ENCODE measurements at places on chromosomes 2 and 18.

DNA sequence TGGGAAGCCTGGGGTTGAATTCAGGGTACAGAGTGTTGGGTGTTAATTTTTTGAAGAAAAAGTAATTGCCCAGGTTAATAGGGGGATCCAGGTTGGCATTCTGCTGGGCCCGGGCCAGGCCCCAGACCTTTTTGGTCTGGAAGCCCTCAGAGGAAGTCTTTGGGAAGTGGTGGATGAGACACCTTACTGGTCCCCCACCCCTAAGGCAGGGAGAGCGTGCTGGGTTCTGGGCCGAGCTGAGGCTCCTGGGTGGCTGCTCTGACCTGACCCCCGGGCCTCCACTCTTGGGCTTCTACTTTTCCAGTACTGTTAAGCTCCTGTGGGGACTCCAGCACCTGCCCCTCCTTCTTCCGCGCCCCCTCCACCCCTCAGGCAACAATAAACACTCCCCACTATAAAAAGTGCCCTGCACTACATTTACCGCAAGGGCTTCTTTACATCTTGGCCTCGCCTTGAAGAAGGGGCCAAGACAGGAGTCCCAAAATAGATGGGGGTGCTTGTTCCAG, 753 bp upstream of the HOXD3 start:
- no peak for DNase-seq

GRCh38 chr18:44911773-44912172, 231.1 kb downstream of the SETBP1 start:
- no peak for DNase-seq

DNA sequence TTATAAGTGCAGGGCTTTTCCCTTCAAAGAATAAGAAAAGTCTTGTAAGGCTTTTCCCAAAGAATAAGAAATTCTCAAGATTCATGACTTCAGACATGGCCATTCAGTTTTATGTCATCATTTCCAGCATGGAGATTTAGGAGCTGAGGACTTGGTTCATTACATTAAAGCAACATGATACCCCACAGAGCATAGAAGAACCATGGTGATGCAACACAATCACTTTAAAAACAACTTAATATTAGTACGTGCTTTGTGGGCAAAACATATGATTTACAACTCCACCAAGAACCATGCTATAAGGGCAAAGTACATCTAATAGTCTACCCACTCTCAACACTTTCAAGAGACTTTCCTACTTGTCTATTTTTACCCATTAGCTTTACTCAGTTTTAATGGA, 214.4 kb downstream of the SRBD1 start:
- no peak for DNase-seq

DNA sequence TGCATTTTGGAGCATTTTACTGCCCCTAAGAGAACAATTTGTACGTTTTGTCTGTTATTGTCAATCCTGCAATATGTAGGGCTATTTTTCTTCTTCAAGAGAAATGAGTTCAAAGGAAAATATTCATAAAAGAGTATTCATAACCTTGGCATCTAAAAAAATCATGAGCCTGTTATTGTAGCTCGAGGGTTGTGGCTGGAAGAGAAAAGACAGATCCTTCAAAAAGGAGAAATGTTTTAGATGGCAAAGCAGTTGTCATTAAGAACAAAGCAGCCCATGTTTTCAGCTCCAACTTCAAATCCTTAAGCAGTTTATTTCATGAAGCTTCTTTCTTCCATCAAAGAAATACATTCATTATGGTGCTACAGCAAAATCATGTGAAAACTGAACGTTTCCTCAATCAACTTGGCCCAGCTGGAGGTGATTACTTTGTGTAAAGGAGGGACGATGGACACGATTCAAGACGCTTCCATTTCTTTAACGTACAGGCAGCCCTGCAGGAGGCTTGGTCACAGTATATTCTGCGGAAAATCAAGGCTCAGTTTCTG, 31.4 kb downstream of the QPCT start:
- DNase-seq: no peak

- no peak for DNase-seq
Measured at GRCh38 chr18:67486534-67486933, 30.0 kb downstream of the DSEL start.

DNA sequence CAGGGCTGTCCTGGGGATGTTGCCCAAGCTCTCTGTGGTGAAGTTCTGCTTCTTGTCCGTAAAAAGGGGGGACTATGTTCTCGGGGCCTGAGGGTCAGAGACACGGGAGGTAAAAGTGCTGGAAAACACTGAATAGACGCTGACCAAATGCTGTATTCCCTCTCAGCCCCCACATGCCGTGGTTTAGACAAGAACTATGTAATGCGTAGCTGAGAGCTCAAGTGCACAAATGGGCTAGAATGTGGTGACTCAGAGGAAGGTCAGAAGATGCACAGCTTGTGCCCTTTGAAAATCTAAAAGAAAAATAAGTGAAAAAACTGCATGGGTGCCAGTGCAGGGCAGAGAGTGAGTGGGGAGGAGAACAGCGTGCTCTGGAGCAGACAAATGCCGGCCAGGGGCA, 80.3 kb upstream of the MAP4K4 start:
- no peak for DNase-seq

DNA sequence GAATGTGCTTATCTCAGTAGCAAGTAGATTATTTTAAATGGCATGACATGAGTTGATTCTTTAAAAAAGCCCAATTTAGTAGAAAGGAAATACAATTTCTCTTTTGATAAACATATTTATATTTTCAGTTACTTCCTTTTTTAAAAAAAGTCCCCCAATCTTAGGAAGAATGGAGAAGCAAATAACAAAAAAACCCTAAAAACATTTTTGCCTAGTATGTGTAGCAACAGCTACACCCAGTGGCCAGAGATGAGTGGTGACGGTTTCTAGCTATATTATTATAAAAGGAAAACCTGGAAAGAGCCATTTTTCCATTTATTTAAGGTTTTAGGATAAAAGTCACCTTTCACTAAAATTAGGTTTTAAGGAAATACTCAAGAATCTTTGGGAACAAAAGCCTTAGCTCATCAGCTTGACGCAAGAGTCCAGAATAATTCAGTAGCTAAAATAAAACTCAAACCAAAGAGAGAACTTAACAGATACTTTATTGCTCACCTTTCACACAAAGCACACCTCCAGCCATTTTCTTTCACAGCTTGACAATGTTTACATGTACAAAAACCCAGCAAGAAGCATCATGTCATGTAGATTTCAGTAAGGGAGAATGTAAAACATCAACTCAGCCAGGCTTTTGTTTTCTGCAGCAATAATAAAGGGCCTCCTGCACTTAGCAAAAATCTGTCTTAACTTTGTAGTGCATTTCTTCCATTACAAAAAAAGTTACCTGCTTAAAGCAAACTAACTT, 15.7 kb downstream of the FAM98A start:
- no peak for DNase-seq

- DNase-seq: no peak
Measured at GRCh38 chr2:88042476-88042875, 13.1 kb downstream of the KRCC1 start.

- DNase-seq: no peak
Measured at GRCh38 chr2:55114082-55114481, 63.8 kb upstream of the RTN4 start.

- no peak for DNase-seq
Measured at GRCh38 chr2:107412981-107413380, 413.7 kb upstream of the RGPD4 start.

DNA sequence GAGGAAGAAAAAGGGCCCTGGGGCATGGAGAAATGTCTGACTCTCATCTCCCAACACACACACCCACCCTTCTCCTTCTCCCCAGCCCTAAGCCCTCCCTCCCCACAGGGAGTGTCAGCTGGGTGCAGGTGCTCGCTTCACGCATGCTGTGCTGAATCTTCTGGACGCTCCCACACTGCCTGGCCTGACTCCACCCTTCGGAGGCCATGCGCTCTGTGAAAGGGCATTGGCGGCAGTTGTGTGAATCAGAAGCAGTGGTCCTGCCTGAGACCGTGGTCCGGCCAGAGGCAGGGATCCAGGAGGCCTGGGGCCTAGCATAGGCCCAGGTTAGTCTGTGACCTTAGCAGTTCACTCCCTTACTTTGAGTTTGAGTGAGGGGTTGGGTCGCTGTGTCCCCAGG, 57.1 kb downstream of the LONRF2 start:
- no peak for DNase-seq

DNA sequence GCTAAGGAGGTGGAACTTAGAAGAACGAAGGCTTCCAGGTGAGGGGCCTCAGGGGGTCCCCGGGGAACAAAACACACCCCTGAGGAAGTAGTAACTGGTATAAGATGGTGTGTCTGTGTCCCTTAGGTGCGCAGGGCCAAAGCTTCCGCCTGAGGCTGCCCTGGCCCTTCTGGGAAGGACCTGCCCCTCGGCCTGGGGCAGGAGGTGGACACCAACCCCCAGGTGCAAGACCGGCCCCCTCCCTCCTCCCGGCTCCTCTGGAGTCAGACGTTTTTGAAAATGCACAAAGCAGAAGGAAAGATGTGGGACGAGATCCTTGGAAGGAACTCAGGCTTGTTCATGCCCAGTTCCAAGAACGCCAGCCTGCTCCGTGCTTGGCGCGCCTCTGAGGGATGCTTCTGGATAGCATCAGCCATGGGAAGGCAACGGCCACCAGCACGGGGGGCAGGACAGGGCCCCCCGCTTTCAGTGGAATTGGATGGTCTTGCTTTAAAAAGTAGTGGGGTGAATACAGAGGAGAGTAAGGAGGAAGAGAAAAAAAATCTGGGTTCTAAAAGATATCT, 37.5 kb downstream of the MYT1L start:
- no peak for DNase-seq

DNA sequence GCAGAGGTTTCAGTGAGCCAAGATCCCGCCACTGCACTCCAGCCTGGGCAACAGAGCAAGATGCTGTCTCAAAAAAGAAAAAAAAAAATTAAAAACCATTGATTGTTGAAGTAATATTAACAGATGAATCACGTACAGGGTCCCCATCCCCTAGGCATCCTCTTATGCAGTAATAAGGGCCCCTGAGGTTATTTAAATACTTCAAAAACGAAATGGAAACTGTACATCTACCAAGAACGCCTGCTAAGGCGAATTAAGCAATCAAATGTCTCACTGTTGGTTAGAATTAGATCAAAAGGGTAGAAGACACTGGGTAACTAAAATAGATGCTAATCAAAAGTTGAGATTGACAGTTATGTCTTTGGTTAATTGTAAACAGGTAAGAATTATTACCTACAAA, 7.5 kb downstream of the TRABD2A start:
- no peak for DNase-seq

GRCh38 chr2:230329946-230330605, 3.1 kb downstream of the SP140L start:
- DNase-seq: no peak

- DNase-seq: no peak
Measured at GRCh38 chr18:62026586-62026985, 133.8 kb upstream of the RNF152 start.

GRCh38 chr18:68837665-68838451, 40.0 kb downstream of the CCDC102B start:
- no peak for DNase-seq

DNA sequence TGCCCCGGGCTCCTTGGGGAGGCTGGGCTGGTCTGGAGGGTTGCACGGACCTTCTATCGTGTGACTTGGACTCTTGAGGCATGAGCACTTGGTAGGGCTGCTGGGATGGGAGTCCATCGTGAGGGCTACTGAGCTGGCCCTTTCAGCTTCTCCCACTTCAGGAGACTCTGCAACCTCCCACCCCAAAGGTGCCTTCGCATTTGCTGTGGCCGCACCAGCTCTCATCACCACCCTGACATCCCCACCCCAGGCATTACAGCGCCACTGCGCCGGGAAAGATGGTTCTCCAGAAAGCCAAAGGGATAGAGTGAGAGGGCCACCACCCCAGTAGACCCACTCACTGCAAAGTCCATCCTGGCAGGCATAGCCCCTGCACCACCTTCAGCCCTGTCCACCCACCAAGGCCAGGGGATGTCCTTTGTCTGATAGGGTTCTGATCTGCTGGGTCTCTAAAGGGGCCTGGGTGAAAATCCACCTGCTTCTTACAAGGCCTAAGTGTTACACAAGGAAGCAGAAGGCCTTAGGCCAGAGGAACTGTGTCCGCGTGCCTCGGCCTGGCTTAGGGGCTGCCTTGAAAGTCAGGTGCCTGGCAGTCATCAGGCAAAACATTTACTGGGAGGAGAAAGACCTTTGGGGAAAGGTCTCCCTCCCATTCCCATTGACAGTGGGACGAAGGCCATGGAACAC, 5.1 kb downstream of the EHD3 start:
- DNase-seq: no peak

DNA sequence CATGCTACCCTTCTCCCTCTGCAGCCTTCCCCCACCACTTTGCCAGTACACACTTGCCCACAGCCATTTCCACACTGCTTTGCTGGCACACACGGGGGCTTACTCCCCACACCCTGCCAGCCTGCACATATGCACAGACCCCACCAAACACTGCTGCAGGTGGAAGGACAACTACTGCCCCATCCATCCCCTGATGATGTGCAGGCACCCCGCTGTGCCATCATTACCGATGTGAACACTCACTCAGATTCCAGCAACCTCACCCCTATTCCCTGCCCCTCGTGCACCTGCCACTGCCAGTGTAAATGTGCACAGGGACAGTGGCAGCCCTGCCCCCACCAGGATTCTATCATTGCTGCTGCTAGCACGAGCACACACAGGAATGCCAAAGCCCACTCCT, 1400.8 kb upstream of the DDX18 start:
- DNase-seq: no peak

- DNase-seq: no peak
Measured at GRCh38 chr2:23660237-23660636, 266.7 kb downstream of the ATAD2B start.

- DNase-seq: no peak
Measured at GRCh38 chr2:181189951-181190350, 209.5 kb downstream of the UBE2E3 start.

- DNase-seq: no peak
Measured at GRCh38 chr2:215521031-215521430, 85.2 kb upstream of the FN1 start.

DNA sequence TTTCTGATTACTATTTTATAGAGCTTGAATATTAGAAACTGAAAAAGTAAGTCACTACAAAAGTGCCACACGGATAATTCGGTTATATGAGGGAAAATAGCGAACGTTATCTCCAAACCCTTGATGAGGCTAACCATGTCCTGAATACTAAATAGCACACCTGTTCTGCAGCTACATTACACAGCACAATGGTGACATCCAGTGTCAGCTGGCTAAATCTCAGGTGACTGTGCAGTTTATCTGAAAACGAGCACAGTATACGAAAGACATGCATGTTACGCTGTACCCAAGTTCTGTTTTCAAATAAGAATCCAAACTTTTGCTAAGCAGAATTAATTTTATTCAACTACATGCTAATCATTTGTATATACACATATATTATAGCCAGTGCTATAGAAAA, 9.0 kb downstream of the CCDC68 start:
- DNase-seq: no peak

GRCh38 chr2:86510436-86510933, 52.8 kb downstream of the CHMP3 start:
- no peak for DNase-seq

- DNase-seq: no peak
Measured at GRCh38 chr2:147657086-147658000, 187.5 kb upstream of the ACVR2A start.

Data from left lung (tissue), 14 donors.